PC-9 (cell line): ENCODE measurements at places on chromosomes 6 and 20. TPM values are rescaled to one million over a fixed set of nuclear protein-coding genes. Genes with fewer than 3 reads are reported as not detected.

- H3K27me3 ChIP-seq = no peaks in the 10 kb centered on the region
- no peaks in the 10 kb centered on the region for H3K36me3 ChIP-seq
- no peak for DNase-seq
- H3K4me1 ChIP-seq = no peaks in the 10 kb centered on the region
- no peak overlapping the region for H3K27ac ChIP-seq
These were observed 348.7 kb downstream of the SMOC2 start for GRCh38 chr6:168789699-168790098.

DNA sequence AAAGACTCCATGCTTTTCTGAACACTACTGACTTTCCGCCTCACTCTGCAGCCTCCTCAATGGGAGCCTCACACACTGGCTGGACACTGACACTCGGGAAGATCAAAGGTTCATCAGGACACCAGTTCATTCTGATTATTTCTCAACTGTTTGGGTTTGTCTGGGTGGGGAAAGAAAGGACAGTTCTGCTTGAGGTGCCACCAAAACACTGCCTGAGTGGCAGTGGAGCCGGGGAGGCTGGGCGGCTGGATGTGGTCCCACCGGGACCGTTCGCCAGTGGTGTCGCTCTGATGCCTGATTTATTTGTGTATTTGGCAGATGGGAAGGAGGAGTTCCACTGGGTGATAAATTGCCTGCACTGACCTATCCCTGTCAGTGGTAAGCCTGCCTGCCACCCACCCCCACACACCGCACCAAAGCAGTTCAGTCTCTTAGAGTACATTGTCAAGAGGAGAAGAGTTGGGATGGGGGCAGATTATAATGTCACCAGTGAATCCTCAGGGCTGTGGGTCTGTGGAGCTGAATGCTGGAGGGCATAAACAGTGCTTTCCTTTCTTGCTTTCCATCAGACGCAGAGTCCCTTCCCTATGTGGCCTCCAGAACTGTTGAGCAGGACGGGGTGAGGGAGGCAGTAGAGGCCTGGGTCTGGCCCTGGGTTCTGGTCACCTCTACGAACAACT lies 49.8 kb downstream of the EDN1 start:
- DNase-seq = no peak
- H3K36me3 ChIP-seq = no peaks in the 10 kb centered on the region
- H3K27me3 ChIP-seq = no peaks in the 10 kb centered on the region
- no peak overlapping the region for H3K27ac ChIP-seq
- H3K4me1 ChIP-seq = peaks cover 44% of the 10 kb centered on the region

DNA sequence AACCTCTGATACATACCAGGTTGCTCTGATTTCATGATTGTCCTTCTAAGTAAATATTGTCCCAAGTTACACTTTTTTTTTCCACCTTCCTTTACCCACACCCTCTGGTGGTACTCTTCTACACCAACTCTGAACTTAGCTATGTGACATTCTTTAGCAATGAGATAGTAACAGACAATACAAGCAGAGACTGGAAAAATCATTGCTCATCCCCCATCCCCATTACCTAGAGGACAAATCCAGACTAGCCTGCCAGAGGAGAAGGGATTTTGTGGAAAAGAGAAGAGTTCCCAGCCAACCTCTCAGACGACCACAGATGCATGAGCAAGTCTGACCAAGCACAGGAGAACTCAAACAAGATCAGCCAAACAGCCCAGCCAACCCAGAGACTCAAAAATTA lies 32.8 kb upstream of the TFAP2B start:
- no peaks in the 10 kb centered on the region for H3K4me1 ChIP-seq
- DNase-seq = no peak
- H3K4me3 ChIP-seq = no peak overlapping the region
- no peaks in the 10 kb centered on the region for H3K36me3 ChIP-seq

DNA sequence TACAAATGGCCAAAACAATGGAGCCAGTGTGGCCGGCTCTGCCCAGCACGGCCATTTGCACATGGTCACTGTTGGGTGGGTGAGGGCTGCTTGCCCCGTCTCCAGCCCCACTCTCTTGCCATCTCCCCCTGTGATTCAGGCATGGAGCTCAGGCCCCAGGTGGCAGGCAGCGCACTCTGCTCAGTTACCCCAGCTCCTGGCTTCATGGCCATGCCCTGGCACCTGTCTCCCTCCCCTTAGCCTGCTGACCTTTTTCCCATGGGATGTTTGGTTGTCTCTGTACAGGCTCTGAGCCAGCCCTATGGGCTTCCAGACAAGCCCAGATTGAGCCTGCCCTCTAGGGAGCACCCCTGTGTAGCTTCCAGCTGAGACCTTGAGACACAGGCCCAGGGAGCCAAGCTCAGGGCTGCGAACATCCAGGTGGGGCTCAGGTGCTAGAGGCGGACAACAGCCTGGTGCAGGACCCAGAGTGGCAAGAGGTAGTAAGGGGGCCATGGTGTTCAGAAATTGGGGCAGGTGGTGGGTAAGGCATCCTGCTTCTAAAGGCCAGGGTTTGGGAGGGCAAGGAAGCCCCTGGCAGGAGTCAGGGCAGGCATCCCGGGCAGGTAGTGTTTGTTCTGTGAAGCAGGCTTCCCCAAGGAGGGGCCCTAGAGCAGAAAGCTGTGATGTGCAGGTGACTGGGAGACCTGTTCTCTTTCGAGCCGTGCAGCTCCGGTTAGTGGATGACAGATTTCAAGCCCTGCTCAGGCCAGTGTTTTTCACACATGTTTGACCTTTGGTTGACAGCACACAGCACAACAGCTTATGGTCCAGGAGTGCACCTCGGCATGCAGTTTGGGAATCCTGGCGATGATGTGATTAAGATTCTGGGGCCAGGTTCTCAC lies 17.7 kb downstream of the SYNJ2 start:
- no peaks in the 10 kb centered on the region for H3K36me3 ChIP-seq
- H3K4me3 ChIP-seq = no peak overlapping the region
- peaks cover 33% of the 10 kb centered on the region for H3K4me1 ChIP-seq
- H3K27me3 ChIP-seq = no peaks in the 10 kb centered on the region
- H3K27ac ChIP-seq = no peak overlapping the region

Gene DEFB125
- not detected in 2 replicates for total RNA-seq

- no peaks in the 10 kb centered on the region for H3K27me3 ChIP-seq
- peak; percentile 1 for DNase-seq
- no peak overlapping the region for H3K27ac ChIP-seq
- H3K4me3 ChIP-seq = no peak overlapping the region
- no peaks in the 10 kb centered on the region for H3K4me1 ChIP-seq
These were observed 68.5 kb upstream of the FOXO3 start for GRCh38 chr6:108492131-108492766.

Gene LIME1
- total RNA-seq = 18.7 and 24.8 TPM in 2 replicates

Gene ZNF318
- total RNA-seq = 14.9 and 17.1 TPM in 2 replicates

Gene SLC26A8
- not detected in 2 replicates for total RNA-seq

Gene METTL24
- total RNA-seq = not detected in 2 replicates

Gene POM121L2
- total RNA-seq = 0.26 TPM in 1 of 2 replicates, not detected in the other

DNA sequence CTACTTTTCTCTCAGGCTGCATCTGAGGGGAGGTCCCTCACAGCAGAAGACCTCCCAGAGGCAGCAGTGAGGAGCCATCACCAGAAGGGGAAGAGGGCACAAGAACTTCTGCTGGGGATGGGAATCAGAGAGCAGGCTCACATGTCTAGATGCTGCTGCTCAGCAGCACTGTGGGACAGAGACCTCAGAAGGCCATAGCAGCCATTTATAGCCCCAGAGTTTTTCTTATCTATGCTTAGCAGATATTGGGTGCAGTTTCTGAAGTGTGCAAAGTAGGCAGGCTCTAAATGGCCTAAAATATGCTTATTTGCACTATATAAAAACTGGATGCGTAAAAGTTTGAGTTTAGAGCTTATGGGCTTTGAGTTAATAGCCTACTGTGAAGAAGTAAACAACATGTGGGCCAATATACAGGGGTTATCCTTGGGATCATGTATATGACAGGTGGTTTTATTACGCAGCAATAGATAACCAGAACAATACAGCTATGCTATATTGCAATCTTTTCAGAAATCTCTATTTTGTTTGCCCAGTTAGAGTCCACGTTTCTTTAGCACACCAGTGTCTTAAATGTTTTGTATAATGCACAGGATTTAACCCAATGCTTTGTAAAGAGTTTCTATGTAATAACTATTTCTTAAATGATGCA lies 60.2 kb upstream of the TMEM244 start:
- H3K27ac ChIP-seq = no peak overlapping the region
- DNase-seq = no peak
- H3K36me3 ChIP-seq = no peaks in the 10 kb centered on the region
- H3K27me3 ChIP-seq = no peaks in the 10 kb centered on the region
- H3K4me1 ChIP-seq = 0 out of 2 replicates have a peak, but pooled peaks cover 13% of the 10 kb centered on the region

- no peaks in the 10 kb centered on the region for H3K36me3 ChIP-seq
- H3K27me3 ChIP-seq = no peaks in the 10 kb centered on the region
- peaks cover 65% of the 10 kb centered on the region for H3K4me1 ChIP-seq
- no peak overlapping the region for H3K4me3 ChIP-seq
These were observed 26.4 kb upstream of the PIM1 start for GRCh38 chr6:37143585-37143984.

DNA sequence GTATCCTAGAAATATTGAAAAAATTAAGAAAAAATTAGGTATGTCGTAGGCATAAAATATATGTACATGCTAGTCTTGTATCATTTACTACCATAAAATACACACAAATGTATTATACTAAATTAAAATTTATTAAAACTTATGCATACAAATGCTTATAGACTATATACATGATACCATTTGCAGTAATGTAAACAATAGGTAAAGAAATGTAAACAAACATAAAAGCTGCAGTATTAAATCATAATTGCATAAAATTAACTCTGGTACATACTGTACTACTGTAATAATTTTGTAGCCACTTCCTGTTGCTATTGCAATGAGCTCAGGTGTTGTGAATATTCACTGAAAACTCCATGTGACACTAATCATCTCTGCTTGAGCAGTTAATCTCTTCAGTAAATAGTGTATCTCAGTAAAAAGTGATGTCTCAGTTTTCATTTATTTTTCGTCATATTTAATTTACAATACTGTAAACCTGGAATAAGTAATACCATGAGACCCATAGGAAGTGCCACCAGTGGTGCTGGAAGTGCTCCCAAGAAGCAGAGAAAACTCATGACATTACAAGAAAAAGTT lies 29.3 kb downstream of the RALGAPB start:
- DNase-seq = no peak
- peaks cover 50% of the 10 kb centered on the region for H3K36me3 ChIP-seq
- H3K4me1 ChIP-seq = no peaks in the 10 kb centered on the region

GRCh38 chr6:132202574-132202973 lies 198.7 kb downstream of the MOXD1 start:
- H3K4me1 ChIP-seq = no peaks in the 10 kb centered on the region
- no peak overlapping the region for H3K4me3 ChIP-seq
- no peak overlapping the region for H3K27ac ChIP-seq

DNA sequence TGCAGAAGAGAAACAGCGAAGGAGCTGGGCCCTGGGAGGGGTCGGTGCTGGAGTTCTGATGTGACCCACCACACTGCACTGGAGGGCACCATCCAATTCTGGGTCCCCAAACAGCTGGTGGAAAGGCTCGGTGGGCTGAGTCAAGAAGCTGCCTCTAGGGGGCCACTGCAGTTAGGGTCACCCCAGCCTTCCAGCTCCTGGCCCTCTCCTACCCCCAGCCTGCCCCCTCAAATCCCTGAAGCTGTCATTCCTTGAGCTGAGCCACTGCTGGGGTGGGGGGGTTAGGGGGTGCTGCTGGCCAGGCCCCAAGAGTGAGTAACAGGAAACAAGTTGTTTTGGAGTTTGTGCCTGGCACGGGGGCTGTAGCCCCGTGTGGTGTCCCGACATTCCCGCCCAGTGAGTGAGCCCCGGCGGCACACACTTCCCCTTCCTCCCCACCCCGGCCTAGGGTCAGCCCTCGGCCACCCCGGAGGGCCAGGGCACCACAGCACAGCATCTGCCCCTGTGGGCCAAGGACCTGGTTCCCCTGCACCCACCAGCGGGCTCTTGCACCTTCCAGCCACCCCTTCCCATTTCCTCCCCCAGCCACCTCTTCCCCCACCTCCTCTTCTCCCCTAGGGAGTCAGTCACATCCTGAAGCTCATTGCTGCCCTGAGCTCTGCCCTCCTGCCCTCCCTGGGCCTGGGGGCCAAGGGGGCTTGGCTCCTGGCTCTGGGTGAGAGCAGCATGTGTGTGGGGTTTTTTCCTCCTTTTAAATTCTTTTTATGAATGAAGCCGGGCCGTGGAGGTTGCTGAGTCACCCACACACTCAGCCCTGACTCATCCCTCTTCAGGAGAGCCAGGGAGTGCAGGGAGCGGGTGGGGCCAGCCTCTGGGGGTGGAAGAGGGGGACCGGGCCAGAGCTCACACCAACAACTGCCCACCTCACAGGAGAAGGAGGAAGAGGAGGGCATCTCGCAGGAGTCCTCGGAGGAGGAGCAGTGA lies 4.6 kb downstream of the SMIM29 start:
- H3K36me3 ChIP-seq = peaks cover 35% of the 10 kb centered on the region
- H3K4me1 ChIP-seq = peaks cover 89% of the 10 kb centered on the region
- H3K27me3 ChIP-seq = no peaks in the 10 kb centered on the region
- DNase-seq = peak; percentile 96
- H3K4me3 ChIP-seq = peak overlapping the region; percentile 78; the same call in 1 of the 2 replicates

- no peaks in the 10 kb centered on the region for H3K36me3 ChIP-seq
- no peak overlapping the region for H3K4me3 ChIP-seq
- H3K27ac ChIP-seq = no peak overlapping the region
- peaks cover 25% of the 10 kb centered on the region for H3K27me3 ChIP-seq
These were observed 528.9 kb downstream of the MAFB start for GRCh38 chr20:40160097-40160550.

GRCh38 chr6:159119791-159120190 lies 49.4 kb upstream of the FNDC1 start:
- no peak for DNase-seq
- H3K27ac ChIP-seq = no peak overlapping the region
- no peaks in the 10 kb centered on the region for H3K4me1 ChIP-seq
- no peaks in the 10 kb centered on the region for H3K36me3 ChIP-seq
- no peaks in the 10 kb centered on the region for H3K27me3 ChIP-seq

- DNase-seq = no peak
- H3K27me3 ChIP-seq = no peaks in the 10 kb centered on the region
- H3K36me3 ChIP-seq = 0 out of 2 replicates have a peak, but pooled peaks cover under 1% of the 10 kb centered on the region
- H3K4me3 ChIP-seq = no peak overlapping the region
These were observed 48.5 kb downstream of the RPF2 start for GRCh38 chr6:111030008-111031007.

Gene PNLDC1
- 0.20 TPM in 1 of 2 replicates, not detected in the other for total RNA-seq

DNA sequence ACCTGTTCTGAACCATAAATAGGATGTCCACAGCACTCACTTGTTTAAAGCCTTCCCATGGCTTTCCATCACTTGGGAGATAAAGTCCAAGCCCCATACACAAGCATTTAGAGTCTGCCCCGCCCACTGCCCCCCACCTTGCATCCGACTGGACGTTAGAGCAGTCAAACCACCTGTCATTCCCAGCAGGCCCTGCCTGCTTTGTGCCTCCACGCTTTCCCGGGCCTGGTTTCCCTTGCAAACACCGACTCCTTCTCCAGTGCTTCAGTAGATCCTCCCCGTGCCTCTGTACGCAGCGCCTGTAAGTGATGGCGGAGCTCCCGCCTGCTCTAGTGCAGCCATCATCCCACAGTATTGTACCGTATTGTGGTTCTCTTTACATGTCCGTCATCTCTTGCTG lies 38.3 kb upstream of the INSM1 start:
- DNase-seq = no peak
- peaks cover 39% of the 10 kb centered on the region for H3K27me3 ChIP-seq
- H3K36me3 ChIP-seq = no peaks in the 10 kb centered on the region
- no peak overlapping the region for H3K4me3 ChIP-seq
- no peaks in the 10 kb centered on the region for H3K4me1 ChIP-seq

Gene KIAA1755
- total RNA-seq = 0.22 and 0.30 TPM in 2 replicates

Gene BIRC7
- total RNA-seq = 0.58 TPM in 1 of 2 replicates, not detected in the other
